ENCODE measurements at places on chromosomes 5 and 9.

GRCh38 chr5:143524338-143524945 is 121.0 kb upstream of the NR3C1 start:
- DNase-seq: no peak

- no peak for DNase-seq
These were observed 72.0 kb upstream of the CEP78 start for GRCh38 chr9:78163834-78164233.

DNA sequence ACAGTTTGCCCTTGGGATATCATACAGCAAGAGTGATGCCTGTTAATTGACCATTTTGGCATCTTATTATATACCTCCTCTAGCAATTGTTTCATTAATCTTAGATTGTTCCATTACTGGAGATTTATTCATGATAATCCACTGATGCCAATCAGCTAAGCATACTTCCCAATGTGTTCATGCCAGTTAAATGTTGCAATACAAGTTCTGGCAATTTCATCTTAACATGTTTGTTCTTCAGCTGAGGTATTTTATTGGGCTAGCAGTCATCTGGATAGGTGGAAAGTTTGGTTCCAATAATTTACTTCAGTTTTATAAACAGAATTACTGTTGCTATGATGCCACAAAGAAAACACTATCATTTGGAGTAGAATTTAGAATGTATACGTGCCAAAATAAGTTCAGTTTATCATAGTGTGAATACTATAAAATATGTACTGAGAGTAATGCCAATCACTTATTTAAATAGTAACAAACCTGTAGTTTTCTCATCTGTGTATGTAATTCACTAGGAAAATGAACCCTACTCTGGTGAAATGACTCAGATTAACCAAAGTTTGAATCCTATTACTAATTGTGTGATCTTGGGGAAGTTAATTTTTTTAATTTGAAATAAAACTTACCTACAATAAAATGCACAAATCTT is 27.9 kb upstream of the IL31RA start:
- DNase-seq: no peak

DNA sequence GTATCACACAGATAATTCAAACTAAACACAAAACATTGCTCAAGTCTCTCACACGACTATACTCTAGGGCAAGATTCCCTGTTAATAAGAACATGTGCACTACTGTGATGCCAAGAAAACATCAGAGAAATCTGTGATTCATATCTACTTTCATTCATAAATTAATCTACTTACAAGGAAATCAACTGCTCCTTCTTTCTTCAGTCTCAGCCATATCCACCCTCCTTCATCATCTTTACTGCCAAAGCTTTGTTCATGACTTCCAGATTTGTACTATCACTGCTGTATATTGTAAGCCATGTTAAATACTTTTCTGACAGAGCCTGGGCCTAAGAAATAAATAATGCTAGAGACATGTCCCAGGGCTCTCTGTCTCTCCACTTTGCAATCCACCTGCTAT is 35.1 kb downstream of the CTNNAL1 start:
- no peak for DNase-seq

DNA sequence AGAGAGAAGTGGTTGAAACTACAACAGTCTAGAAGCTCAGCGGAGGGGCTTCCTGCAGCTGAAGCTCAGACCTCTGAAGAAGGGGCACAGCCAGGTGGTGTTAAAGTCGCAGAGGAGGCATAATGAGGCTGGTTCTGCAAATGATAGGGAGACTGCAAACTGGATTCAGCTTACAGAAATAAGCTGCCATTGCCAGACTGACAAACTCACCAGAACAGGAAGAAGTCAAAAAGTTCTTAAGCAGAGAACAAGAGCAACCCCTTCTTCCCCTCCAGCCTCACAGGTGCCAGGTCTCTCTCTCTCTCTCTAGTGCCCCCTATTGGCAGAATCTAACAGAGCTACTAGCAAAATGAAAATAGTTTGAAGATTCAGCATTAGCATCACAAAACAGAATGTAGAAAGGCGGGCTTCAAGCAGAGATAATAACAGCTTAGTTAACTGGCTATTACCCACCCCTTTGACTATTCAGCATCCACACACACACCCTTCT is 76.7 kb downstream of the GRAMD2B start:
- DNase-seq: no peak

GRCh38 chr9:99515093-99515492 is 293.0 kb downstream of the SEC61B start:
- DNase-seq: peak; percentile 51

- DNase-seq: peak; percentile 68
These were observed 10.6 kb upstream of the ANGPTL2 start for GRCh38 chr9:127132921-127133647.

- DNase-seq: no peak
These were observed 319.8 kb downstream of the SEMA5A start for GRCh38 chr5:9226016-9226536.

- DNase-seq: no peak
These were observed 8.3 kb upstream of the SHROOM1 start for GRCh38 chr5:132838516-132839282.

DNA sequence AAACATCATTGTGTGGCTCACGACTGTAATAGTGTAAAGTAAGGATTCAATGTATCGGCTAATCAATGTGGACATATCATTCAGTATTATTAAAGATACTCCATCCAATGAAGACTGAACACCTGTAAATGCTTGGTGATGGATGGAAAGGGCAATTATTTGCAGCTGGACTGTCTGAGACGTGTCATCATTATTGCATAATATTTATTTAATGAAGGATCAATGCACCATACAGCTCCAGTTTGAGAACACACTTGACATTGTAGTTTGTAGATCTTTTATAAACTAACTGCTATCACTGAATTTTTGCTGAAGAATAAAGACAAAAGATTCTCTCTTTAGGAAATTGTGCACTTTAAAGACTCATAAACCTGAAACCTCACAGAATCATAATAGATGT is 117.6 kb upstream of the CCDC152 start:
- no peak for DNase-seq

- no peak for DNase-seq
These were observed 412.7 kb upstream of the SMC2 start for GRCh38 chr9:103681435-103681834.

DNA sequence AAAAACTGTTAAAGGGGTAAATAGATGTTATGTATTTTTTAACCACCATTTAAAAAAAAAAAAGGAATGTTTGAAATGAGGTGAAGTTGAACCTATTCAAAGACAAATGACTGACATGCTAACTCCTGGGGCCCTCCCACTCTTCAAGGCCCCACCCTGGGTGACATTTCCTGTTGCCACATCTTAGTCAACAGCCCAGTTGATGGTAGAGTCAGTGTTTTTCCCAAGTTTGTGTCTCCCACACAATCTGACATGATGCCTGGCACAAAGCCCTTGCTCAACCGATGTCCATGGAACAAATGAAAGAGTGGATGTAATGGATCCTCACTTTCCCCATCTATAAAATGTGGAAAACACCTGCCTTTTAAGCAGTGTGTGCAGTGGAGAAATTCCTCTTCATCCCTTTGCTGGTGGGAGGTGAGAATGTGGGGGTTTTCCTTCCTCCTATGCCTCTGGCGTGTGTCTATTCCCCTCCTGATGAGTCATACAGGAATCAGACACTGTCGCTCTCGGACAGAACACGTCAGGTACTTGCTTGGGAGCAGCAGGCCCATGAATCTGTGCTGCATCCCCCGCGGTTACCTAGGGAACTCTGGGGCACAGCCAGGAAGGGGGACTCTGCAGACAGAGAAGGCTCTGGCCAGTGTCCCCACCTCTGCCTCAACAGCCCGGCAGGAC is 13.7 kb upstream of the ADRA1B start:
- peak; percentile 37 for DNase-seq

DNA sequence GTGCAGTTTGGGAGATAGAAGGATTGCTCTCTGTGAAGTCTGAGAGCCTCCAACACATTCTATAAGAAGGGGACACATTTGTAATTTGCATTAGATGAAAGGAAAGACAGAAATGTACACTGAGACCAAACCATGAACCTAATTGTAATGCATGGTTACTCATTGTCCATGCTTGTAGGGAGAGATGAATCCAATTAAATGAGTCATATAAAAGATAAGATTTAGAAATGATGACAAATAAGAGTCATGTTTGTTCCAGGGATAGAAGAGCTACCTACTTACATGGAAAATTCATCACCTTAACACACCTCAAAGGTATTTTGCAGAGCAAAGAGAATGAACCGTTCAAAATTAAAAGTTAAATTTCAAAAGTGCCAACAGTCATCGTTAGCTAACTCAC is 85.1 kb downstream of the FBXL7 start:
- DNase-seq: no peak

DNA sequence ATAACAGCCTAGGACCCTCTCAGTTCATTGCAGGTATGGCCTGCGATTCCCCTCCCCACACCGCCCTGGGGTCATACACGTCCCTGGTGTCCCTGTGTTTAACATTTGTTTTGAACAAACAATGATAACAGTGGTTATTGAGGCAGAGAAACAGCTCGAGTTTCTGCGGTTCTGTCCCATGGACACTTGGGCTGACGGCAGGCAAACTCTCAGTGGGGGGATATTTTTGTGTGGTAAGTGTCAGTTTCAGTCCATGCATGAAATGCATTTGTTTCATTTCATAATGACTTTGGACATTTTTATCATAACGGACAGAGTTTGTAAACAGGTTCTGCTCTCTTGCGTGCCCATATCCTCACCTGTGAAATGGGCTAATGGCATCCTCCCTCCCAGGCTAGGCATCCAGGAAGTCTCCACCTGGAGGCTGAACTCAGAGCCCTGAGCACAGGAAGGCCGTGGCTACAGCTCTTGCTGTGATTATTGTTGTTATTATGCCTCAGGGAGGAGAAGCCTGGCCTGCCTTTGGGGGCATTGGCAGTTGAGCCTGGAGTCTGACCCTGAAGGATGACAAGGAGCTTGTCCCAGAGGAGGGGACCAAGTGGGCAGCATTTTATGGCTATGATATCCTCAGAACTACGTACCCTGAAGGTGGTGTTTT is 190.9 kb downstream of the GADD45G start:
- DNase-seq: no peak

- DNase-seq: no peak
These were observed 23.6 kb upstream of the RNU6ATAC start for GRCh38 chr9:134187891-134188385.

DNA sequence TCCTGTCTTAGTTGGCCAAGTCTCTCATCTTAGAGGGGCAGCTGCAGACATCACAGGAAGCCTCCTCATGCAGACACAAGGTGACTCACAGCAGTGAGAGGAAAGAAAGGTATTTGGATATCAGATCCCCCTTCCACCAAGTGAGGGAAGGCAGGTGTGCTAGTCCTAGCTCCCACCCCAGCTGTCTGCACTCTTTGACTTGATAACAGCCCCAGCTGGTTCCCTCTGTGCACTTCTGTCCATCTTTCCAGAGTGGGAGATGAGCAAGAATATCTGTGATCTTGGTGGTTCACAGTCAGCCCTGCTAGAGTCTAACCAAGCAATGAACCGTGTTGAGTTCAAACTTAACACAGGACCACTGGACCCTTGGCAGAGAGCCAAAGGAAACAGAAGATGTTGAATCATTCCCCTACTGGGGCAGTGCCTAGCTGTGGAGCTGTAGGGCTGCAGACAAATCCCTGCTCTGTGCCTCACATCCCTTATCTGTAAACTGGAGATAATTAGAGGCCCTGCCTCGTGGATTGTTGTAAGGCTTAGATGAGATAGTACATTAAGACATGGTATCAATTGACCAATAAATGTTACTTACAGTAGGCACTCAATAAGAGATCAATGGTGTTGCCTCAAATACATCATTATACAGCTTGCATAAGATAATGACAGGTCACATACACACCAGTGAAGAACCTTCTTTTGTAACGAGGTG is 39.1 kb downstream of the SH3RF2 start:
- no peak for DNase-seq

GRCh38 chr9:34589636-34590380 is at the start of gene CNTFR:
CNTFR (minus strand) TSS chr9:34589724; CDS start chr9:34568981, 20,743 bp downstream.
- DNase-seq: no peak

GRCh38 chr5:142319560-142320429 is 5.0 kb downstream of the SPRY4 start:
- DNase-seq: no peak

- no peak for DNase-seq
These were observed 25.0 kb downstream of the TTC23L start for GRCh38 chr5:34863946-34864345.

DNA sequence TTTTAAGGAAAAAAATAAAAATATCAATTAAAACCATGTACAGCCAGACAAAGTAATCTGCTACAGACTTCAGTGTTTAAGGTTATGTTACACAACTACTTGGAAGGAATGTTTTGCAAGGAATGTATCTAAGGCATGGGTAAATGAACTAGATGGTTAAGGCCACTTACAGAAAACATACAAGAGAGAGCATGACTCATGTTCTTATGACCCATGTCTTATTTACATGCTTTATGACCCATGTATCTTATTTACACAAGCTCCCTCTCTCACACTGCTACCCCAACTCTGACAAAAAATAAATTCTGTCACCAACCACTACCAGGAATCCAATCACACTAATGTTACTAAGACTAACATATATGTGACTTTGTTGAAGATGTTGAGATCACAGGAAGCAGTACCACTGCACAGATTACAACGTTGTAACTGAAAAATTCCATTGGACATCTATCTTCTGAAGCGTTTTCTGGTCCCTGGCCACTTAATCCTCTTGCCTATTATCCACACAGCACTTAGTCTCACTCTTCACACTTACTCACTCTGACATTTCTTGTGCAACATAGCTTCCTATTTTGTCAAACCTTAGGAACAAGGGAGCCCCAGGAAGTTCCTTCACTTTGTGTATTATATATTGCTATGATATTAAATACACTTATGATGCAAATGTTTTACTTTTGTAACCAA is 1630.1 kb upstream of the C9orf72 start:
- no peak for DNase-seq

DNA sequence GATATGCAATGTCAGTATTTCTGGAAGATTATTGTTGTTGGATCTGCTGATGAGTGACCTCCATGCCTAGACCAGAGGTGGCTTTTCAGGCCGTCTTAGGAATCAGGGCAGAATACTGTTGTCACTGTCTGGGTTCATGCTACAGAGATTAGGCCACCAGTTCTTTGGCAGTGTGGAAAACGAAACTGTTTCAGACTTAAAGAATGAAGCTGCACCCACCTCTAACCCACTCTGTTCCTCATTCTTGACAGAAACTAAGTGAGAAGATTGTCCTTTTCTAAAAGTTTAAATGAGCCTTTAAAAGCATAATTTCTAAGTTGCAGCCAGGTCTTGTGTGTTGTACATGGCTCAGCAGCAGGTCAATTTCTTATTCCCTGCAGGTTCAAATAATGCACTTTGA is 444.3 kb downstream of the ENC1 start:
- no peak for DNase-seq

DNA sequence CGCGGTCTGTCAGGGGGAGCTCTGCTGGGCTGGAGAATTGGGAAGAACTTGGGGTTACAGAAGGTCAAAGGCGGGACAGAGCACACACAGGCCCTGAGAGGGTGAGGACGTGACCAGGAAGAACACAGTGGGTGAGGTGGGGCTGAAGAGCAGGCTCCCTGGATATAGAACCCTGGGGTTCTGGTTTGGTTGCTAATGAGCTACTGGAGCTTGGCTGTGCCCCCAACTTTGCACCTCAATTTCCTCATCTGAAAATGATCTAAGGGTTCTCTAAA is 83.8 kb downstream of the PRRT1B start:
- no peak for DNase-seq

Data from upper lobe of left lung (tissue), 6 donors.